NAMALWA (cell line): ENCODE measurements at places on chromosomes 16 and 17.

DNA sequence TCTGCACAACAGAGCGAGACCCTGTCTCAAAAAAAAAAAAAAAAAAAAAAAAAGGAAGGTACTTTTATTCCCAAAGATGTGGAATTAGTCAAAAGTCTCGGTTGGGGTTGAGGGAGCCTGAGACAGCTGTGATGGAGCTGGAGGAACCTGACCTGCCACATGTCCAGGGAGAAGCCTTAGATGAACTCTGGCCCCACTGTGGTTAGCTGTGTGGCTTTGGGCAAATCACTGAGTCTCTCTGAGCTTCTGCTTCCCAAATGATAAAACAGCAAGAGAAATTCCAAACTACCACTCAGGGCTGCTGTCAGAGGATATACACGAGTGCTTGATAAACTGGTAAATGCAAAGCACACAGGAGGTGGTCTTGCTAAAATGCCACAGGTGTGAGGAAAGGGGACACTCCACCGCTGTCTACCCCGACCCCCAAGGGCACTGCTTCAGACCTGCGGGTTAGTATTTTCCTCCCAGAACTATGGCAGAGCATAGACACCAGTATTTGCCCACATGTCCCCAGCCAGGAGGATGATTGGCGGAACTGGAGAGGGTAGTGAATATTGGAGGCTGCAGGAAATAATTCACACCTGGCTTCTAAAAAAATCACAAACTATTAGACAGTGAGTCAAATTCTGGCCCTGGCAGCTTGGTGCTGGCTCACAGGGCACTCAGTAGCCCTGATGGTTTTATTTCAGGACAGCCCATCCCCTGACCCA lies 14.7 kb downstream of the DRC3 start:
- DNase-seq: no peak

DNA sequence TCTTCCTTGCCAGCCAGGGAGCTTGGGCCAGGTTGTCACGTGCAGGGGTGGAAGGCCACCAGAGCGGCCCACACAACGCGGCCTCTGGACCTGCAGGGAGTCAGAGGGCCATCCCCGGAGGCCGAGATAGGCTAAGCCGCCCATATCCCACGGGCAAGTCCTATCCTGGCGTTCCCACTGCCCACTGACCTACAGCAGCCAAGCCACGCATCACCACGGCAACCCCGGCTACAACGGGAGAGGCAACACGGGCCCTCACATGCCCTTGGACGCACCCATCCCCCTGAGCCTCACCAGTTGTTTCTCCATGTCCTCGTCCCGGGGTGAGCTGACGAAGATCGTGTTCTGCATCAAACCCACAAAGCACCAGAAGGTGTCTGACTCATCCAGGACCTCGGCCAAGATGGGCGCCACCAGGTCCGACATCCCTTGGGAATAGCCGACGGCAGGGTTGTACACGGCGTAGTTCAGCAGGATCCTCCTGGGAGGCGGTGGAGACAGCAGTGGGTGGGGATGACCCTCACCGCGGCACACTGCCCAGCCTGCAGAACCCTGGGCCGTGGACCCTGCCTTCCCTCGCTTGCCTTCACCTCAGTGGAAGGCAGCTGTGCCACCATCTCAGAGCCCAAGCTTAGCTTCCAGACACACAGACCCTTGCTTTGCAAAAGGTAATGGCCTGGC lies 88.2 kb downstream of the TBC1D16 start:
- DNase-seq: no peak

GRCh38 chr17:1422885-1423284 lies 22.9 kb upstream of the YWHAE start:
- DNase-seq: no peak

GRCh38 chr16:57071831-57072582 lies 20.4 kb upstream of the CPNE2 start:
- peak; percentile 39 for DNase-seq

- DNase-seq: no peak
Observed at GRCh38 chr17:28717578-28718332, at the start of gene RAB34. RAB34 (minus strand) TSS chr17:28717868; CDS start chr17:28717266, 602 bp downstream.

DNA sequence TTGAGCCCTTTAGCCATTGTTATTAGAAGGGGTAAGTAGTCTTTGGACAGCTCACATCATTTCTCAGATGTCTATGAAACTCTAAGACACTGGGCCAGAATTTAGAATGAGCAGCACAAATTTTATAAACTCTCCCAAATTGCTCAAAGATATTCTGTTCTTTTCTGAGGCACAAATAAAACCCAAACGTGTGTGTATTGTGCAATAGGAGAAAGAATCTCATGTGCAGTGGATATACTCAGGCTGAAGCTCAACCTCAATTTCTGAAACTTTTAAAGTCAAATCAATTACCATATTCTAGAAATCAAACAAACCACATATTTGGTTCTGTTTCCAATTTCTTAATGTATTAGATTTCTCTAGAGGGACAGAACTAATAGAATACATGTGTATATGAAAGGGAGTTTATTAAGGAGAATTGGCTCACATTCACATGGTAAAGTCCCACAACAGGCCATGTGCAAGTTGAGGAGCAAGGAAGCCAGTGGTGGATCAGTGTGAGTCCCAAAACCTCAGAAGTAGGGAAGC lies 403.6 kb downstream of the RBFOX1 start:
- no peak for DNase-seq

- DNase-seq: no peak
Observed at GRCh38 chr17:46097497-46097896, 95.7 kb downstream of the KANSL1 start.

DNA sequence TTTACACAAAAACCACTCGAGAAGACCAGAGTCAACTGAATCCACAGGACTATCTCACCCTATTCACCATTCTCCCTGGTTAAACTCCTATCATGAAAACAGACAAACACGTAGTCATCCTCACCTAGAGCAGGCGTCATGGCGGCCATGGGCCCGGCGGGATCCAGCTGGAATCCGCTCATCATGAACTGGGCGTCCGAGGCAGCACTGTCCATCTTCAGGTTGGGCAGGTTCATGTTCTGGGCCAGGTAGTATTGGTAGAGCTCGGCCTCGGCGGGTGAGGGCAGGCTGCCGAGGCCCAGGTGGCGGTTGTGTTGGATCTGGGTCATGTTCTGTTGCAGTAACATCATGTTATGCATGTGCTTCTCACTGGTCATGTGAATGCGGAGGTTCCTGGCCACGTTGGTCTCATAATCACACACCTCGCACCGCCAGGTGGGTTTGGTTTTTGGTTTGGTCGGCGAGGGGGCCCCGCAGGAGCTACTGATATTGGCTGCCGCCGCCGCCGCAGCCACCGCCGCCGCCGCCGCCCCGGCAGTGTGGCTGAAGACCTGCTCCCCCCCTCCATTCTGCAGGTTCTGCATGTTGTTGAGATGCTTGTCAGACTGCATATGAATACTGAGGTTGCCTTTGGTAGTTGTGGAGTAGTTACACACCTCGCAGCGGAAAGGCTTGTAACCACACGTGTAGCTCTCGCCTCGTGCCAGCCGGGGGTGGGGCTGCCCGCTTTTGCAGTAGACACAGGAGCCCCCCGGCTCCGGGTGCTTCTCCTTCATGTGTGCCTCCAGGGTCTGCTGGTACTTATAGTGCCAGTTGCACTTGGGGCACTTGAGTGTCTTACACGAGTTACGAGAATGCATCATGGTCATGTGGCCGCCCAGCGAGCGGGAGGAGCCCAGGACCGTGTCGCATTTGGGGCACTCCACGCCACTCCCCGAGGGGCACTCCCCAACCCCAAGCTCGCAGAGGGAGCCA lies 90.3 kb downstream of the ZFHX3 start:
- DNase-seq: no peak

DNA sequence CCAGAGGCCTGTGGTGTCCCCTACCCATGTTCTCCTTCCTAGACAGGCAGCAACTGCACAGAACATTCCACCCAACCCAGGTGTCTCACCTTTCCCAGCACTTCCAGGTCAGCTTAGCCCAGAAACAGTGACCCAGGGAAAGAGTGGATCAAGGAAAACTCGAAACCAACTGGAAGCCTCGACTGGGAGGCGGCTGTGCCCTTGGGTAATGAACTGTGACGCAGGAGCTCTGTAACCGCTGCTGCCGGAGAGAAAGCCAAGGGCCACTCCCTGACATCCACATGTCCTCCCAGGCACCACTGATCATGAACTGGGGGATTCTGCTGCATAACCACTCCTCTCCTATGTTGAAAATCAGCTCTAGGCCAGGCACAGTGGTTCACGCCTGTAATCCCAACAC lies 34.4 kb downstream of the WDR59 start:
- DNase-seq: no peak

DNA sequence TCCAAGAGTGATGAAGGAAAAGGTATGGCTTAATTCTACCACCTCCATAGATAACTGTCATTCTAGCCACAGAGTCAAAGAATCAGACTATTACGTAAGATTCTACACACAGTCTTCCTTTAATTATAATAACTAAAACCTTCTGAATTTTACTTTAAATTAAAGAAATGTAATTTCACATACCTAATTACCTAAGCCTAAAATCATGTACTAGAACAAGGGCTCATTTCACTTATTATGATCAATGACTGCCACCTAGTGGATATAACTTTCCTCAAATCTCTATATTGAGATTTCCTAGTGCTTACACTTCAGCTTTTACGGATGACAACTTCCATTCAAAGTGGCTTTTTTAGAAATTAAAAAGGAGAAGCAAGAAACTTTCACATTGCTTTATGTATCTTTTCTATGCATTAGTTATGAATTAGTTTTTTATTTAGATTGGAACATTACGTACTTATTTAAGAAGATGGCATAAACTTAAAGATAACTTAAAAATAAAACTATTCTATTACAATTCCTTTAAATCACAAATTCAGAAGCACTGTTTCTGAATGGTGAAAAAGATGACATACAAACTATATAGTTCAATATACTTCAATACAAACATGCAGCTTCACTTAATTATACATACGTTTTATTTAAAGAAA lies 18.2 kb upstream of the ABCA10 start:
- DNase-seq: peak; percentile 73

GRCh38 chr16:53829186-53829747 lies 125.3 kb downstream of the FTO start:
- no peak for DNase-seq

- no peak for DNase-seq
Observed at GRCh38 chr16:73565925-73566324, 518.0 kb upstream of the ZFHX3 start.

GRCh38 chr17:39218906-39219305 lies 6.8 kb downstream of the STAC2 start:
- DNase-seq: no peak

DNA sequence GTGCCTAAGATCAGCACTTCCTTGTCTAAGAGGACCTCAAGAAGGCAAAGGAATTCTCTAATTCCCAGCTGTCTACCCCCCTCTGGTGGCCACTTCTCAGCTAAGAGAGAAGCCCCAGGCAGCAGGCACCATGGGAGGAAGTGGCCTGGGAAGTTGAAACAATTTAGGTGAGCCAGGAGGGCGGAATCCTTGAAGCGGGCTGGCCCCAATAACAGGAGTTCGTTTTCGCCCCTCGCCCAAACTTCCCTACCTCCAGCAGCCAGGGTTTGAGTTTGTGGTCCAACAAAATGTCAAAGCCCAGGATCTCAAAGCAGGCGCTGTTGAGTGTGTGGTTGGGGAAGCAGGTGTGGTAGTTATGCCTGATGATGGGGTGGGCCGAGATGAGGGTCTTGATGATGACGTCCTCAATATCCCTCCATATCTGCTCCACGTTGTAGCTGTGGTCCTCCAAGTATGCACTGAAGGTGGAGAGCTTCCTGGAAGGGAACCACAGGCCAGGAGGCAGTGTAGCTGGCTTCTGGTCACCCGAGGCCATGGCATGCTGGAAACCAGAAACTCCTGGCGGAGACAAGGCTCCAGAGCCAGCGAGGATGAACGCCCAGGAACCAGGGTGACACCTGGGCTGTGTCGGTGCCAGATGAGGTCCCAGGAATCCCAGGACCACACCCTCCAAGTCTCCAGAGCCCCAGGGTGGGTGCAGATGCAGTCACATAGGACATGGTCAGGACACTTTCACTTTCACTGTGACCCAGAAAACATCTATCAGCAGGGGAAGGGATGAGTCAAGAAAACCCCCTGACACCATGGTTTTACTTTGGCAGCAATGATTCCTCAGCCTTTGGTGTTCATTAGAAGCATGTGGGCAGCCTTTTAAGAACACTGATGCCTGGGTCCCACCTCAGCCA lies 25.6 kb downstream of the TTLL6 start:
- DNase-seq: peak; percentile 40

DNA sequence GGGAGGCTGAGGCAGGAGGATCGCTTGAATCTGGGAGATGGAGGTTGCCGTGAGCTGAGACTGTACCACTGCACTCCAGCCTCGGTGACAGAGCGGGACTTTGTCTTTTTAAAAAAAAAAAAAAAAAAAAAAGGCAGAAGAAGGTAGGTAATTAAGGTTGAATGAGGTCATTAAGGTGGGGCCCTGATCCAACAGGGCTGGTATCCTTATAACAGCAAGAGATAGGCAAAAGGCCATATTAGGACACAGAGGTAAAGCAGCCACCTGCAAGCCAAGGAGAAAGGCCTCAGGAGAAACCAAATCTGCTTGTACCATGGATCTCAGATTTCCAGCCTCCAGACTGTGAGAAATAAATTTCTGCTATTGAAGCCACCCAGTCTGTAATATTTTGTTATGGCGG lies 60.3 kb downstream of the SPAG9 start:
- DNase-seq: no peak

- no peak for DNase-seq
Observed at GRCh38 chr17:57609125-57609877, 135.8 kb downstream of the CCDC182 start.

DNA sequence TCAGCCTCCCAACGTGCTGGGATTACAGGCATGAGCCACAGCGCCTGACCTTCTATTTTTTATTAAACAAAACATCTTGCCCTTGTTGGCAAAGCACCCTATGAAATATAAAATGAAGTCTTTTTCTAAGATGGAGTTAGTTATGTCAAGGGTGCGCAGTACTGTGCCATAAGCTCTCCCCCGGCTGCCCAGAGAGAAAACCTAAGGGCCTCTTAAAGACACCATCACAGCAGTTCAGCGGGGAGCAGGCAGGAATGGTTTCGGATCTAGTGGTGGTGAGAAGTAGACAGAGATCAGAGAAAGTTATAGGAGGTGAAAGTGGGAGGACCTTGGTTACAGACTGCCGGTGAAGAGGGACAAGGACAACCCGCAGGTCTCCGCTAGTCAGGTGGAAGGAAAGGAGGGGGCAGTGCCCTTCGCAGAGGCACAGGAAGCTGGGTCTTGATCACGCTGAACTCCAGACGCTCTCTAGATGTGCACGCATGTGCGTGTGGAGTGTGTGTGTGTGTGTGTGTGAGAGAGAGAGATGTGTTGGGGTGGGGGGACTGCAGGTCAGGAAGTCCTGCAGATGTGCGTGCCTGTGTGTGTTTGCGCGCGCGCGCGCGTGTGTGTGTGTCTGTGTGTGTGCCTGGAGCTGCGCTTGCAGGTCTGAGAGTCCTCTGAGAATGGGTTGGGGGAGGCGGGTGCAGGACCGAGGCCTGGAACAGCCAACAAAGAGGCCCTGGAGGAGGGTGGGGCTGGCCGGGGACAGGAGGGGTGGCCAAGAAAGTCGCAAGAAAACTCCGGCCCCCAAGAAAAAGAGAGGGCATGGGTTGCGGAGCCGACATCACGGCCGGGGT lies 748 bp upstream of the CMTM3 start:
- peak; percentile 52 for DNase-seq

- DNase-seq: no peak
Observed at GRCh38 chr17:51617986-51618385, 357.6 kb downstream of the UTP18 start.

GRCh38 chr17:1512351-1512750 lies 4.1 kb downstream of the INPP5K start:
- no peak for DNase-seq

- DNase-seq: no peak
Observed at GRCh38 chr16:29644973-29645693, 17.9 kb upstream of the SPN start.
